Activated CD4-positive, alpha-beta T cell treated with anti-CD3 and anti-CD28 coated beads, Interleukin-2, amount 10 ng/mL, durations not matched to agents 7 days and 5 days (primary cell): ENCODE measurements at places on chromosomes 2 and 18. TPM values are rescaled to one million over a fixed set of nuclear protein-coding genes. Genes with fewer than 3 reads are reported as not detected.

FAM237A gene
- not detected for total RNA-seq

- no peak for DNase-seq
These were observed 8.8 kb upstream of the NOSTRIN start for GRCh38 chr2:168793596-168793995.

DNA sequence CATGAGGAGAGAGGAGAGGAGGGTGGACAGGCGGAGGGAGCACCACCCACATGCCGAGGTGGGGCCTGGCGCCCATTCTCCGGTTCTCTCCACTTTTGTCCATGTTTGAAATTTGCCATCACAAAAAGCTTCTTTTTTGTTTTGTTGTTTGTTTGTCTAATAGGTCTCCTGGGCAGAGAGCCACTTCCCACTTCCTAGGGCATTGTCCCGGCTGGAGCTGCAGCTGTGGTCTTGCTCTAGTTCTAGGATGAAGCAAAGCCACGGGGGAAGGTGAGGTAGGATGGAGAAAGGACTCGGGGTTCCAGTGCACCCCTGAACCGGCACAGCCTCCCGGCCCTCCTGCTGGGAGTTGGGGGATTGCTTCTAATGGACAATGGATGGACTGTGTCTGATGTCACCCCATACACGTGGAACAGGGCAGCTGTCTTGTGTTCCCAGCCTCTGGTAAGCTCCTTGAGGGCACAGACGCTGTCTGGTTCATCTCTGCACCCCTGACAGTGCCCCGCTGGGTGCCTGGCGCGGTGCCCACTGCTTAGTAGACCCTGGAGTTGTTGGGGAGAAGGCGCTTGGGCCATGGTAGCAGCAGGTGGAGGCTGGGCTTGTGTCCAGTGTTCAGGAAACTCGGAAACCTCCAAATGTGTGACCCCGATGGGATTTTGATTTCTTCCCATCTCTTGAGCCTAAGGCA, 278.4 kb downstream of the NDUFA10 start:
- no peak for DNase-seq

SCG2 gene
- total RNA-seq: 0.10 TPM

GRCh38 chr18:54250846-54251261, 18.5 kb upstream of the POLI start:
- no peak for DNase-seq

AGXT gene
- not detected for total RNA-seq

GRCh38 chr2:133431289-133431688, 137.0 kb downstream of the NCKAP5 start:
- no peak for DNase-seq

DNA sequence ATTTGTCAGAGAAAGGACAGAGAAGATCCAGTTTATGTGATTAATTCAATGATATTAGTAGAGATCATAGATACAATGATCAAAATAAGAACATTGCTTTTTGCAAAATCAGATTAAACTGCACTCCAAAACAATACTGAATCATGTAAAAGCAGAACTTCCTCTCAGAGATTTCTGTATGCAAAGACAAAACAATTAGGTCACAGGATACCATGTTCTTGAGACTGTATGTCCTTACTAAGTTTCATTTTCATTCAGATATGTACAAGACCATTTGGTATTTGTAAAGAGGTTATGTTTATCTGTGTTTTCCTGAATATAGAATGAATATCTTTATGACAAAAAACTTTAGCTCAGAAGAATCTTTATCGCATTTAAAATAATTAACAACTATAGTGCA, 161.8 kb downstream of the DLGAP1 start:
- no peak for DNase-seq

AKAIN1 gene
- total RNA-seq: not detected

DNA sequence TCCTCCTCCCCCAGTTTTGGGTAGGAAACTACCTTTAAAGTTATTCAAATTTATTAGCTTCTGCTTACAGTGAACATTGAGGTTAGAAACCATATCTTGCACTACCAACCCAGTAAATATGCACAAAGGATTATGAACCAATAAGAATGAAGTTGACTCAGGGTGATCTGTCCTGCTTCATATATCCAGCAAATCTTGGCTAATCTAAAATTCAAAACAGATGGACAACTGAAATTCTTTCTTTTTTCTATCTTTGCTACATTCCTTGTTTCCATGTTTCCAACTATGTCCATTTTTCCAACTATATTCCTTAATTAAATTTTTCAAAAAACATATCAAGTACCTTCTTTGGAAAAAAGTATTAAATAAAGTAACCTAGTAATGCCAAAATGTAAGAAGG, 149.3 kb downstream of the FAM124B start:
- DNase-seq: no peak

DNA sequence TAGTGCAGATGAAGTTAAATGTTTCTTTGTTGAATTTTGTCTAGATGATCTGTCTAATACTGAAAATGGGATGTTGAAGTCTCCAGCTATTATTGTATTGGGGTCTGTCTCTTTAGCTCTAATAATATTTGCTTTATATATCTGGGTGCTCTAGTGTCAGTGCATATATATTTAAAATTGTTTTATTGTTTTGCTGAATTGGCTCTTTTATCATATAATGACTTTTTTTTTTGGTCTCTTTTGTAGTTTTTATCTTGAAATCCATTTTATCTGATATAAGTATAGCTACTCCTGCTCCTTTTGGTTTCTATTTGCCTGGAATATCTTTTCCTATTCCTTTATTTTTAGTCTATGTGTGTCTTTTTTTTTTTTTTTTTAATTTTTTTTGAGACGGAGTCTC, 79.2 kb downstream of the COMMD1 start:
- no peak for DNase-seq

DNA sequence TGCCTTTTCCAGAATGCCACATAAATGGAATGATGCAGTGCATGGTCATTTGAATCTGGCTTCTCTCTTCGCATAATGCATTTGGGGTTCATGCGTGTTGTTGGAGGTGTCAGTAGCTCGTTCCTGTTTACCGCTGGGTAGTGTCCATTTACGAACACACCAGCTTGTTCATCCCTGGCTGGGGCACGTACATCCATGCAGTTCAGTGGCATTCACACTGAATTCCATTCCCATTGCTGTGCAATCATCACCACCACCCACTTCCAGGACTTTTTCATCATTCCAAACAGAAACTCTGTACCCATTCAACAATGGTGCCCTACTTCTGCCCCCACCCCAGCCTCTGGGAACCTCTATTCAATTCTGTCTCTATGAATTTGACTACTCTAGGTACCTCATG, 14.7 kb upstream of the CIDEA start:
- no peak for DNase-seq

- no peak for DNase-seq
These were observed 174.0 kb upstream of the PIEZO2 start for GRCh38 chr18:11323359-11323819.
